ENCODE measurements at places on chromosomes 11 and 22.

GRCh38 chr11:26929806-26930517 is 64.0 kb upstream of the FIBIN start:
- DNase-seq = no peak

- no peak for DNase-seq
Measured at GRCh38 chr11:8531982-8532381, 62.0 kb downstream of the STK33 start.

DNA sequence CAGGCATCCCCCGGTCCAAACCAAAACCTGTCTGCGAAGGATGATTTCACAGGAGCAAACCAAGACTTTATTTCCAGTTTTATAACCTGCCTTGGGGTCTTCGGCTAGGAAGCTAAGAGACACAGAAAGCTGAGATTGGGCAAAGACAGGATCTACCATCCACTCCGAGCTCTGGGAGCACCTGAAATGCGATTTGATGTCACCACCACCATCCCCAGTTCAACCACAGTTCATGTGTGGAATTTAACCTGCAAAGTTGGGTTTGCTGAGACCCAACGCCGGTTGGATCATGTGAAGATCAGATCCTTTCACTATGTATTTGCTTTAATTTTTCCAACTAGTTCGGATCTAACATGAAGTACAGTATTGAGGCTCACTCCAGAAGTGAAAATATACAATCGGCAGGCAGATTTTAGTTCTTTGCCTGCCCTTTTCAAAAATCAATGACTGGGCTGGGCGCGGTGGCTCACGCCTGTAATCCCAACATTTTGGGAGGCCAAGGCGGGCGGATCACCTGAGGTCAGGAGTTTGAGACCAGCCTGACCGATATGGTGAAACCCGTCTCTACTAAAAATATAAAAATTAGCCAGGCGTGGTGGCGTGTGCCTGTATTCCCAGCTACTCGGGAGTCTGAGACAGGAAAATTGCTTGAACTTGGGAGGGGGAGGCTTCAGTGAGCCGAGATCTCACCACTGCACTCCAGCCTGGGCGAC is 1.4 kb upstream of the C11orf24 start:
- no peak for DNase-seq

- DNase-seq = no peak
Measured at GRCh38 chr11:103272876-103273275, 163.7 kb downstream of the DYNC2H1 start.

DNA sequence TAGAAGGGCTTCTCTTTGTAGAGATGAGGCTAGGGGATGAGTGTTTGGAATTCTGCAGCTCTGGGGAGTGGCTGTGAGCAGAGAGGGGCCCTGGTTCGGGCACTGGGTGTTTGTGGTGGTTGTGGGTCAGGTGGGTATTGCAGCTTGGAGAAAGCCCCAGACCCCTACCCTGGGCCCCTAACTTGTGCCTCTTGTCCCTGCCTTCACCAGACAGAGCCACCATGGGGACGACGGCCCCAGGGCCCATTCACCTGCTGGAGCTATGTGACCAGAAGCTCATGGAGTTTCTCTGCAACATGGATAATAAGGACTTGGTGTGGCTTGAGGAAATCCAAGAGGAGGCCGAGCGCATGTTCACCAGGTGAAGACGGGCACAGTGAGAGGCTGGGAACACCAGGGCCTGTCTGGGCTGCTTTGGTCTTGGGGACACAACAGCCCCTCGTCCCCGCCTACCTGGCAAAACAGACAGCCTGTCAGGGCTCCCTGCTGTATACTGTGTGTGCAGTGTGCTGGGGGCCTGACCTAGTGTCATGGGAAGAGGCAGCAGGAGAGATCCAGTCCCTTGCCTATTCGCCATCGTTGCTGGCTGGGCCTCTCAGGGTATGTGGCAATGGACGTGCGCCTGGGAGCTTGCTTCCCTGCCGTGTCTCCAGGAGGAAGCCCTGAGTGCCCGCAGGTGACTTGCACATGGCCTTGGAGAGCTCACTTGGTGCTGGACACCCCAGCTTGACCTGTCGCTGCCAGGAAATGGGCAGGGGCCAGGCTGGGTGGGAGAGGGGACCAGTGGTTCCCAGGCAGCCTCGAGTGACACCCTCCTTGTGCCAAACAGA is 4.3 kb downstream of the INCENP start:
- DNase-seq = no peak

DNA sequence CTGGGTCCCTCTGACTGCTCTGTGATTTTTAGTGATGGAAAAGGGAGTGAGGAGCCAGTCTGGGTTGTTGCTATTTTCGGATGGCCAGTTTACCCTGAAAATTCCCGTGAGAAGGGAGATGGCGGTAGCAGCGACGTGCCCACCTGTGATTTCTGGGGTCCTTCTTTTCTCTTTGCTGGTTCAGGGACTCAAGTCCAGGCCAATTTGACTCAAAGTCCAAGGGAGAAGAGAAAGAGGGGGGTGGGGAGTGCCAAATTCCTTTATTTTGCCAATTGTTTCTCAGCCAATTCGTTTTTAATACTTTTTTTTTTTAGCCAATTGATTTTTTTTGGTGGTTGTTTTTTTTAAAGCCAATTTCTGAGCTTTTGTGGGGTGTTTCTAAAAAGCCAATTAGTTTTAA is 6.9 kb downstream of the IGF2 start:
- no peak for DNase-seq

GRCh38 chr11:135033540-135033939 is 621.5 kb upstream of the B3GAT1 start:
- no peak for DNase-seq

DNA sequence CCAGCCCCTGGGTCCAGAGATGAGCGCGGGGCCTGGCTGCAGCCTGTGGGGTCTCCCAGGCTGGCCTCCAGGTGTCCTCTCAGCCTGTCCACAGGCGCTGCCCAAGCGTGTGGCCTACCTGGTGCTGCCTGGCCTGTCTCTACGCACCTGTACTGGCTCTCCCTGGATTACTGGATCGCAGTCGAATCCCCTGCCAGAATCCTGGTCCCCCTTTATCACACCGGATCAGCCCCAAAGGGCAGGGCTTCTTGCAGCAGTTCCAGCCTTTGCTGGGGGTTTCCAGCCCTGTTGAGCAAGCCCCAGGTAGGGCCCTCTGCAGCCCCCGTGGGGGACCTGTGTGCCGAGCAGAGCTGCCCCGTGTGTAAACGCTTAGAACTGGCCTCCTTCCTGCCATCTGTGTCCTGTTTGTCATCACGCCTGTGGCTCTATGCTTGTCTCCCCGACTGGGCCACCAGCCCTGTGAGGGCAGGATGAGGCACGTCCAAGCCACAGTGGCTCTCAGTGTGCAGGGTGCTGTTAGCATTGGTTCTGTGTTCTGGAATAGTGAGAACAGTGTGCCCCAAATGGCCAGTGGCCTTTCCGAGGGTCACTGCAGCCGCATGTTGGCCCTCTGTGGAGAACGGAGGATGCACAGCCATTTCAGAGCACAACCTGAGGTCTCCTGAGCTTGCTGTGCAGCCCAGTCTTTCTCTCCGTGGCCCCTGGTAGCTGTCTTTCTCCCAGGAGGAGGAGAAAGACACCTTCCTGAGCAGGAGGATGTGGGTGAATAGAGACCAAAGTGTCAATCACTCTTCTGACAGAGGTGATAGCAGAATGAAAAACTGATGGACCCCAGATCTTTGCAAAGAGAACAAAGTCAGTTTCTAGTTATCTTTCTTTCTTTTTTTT is 13.9 kb upstream of the TXNRD2 start:
- DNase-seq = no peak

DNA sequence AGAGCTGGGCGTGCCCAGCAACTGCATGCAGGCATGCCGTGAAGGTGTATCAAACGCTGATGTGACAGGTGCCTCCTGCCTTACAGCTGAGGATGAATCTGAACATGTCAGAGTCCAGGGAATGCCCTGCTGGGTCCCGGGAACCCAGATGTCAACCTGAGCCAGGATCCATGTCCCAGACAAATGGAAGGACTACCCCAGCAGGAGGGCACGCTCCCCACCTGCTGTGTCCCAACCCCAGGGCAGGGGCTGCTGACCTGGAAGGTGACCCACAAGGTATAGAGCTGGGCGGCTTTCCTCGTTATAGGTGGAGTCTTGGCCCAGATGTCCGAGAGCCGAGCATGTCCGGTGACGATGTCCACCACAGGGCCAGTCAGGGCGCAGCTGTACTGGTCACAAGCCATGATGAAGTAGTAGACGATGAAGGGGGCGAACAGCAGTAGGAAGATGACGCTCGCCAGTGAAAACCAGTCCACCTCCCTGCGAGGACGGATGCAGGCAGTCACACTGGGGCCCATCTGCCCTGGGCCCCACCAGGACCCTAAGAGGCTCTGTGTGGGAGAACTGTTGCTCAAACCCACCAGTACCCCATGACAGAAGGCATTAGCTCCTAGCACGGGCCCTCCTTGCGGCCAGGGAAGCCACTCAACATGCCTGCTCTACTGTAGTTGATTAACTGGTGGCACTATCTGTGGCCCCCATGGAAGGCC is 4.3 kb downstream of the DHCR7 start:
- DNase-seq = no peak

DNA sequence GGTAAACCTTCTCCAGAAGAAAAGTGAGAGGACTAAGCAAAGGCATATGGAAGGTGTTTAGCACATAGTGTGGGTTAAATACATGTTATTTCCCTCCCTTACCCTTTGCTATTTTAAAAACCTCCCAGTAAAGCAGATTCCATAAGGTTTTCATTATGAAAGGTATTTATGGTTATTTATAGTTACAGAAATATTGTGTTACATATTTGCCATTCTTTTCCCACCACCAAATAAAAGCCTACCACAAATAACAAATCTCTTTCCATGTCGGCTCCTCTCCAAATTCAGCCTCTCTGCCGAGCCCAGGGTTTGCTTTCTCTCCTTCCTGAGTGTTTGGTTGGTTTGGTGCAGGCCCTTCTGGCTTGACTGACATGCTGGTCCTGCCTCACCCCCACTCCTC is 64.4 kb downstream of the INSC start:
- DNase-seq = no peak

DNA sequence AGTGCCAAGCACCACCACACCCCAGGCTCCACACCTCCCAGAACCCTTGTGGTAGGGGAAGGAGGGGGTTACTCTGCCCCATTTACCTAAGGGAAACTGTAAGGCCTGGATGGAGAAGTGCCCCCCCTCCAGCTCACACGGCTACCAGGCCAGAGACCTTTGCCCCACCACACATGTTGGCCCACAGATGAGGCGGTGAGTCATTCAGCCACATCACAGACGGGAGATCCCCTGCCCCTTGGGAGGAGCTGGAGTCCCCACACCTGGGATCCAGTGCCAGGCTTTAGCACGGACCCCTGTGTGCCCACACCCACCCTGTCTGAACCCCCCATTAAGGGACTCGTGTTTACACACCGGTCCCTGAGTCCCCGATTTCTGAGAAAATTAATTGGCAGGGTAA is 24.9 kb downstream of the CDKN1C start:
- no peak for DNase-seq

GRCh38 chr11:108938604-108939003 is 273.7 kb downstream of the DDX10 start:
- no peak for DNase-seq

DNA sequence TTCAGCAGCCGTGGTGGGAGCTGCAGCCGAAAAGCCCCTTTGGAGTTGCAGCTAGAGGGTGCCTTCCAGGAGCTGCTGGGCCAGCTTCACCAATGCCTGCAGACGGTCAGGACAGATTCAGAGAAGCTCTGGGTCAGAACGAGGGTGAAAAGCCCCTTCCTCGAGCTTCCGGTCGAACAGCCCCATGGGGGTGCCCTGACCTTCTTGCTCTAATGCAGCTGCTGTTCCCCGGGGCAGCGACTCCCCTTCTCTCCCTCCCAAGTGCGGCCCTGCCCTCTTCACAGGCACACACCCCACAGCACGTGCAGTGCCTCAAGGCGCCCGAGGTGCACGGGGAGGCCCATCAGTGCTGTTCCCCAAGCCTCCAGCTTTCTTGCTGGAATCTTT is 9.6 kb upstream of the IFITM3 start:
- no peak for DNase-seq

- no peak for DNase-seq
Measured at GRCh38 chr11:35012467-35013191, 96.2 kb downstream of the PDHX start.

- DNase-seq = no peak
Measured at GRCh38 chr11:123158033-123159003, 36.7 kb downstream of the CLMP start.

- DNase-seq = no peak
Measured at GRCh38 chr11:90310210-90310609, 87.4 kb upstream of the CHORDC1 start.

GRCh38 chr11:96658436-96658835 is 268.6 kb downstream of the JRKL start:
- DNase-seq = no peak

GRCh38 chr11:99316776-99317520 is 296.2 kb downstream of the CNTN5 start:
- DNase-seq = no peak

DNA sequence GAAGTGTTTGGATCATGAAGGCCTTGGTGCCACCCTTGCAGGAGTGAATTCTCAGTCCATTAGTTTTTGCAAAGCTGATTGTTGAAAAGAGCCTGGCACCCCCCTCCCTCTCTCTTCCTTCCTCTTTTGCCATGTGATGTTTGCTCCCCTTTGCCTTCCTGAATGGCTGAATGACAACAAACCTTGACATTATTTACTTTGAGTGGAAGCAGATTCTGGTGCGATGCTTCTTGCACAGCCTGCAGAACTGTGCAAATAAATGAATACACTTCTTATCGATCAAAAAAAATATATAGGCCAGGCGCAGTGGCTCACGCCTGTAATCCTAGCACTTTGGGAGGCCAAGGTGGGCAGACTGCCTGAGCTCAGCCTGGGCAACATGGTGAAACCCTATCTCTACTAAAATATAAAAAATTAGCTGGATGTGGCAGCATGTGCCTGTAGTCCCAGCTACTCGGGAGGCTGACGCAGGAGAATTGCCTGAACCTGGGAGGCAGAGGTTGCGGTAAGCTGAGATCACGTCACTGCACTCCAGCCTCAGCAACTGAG is 2.0 kb upstream of the NARS2 start:
- no peak for DNase-seq

GRCh38 chr11:2194877-2195755 is 23.5 kb upstream of the TH start:
- peak; percentile 36 for DNase-seq

- DNase-seq = no peak
Measured at GRCh38 chr11:31770011-31770700, 41.0 kb downstream of the PAX6 start.

DNA sequence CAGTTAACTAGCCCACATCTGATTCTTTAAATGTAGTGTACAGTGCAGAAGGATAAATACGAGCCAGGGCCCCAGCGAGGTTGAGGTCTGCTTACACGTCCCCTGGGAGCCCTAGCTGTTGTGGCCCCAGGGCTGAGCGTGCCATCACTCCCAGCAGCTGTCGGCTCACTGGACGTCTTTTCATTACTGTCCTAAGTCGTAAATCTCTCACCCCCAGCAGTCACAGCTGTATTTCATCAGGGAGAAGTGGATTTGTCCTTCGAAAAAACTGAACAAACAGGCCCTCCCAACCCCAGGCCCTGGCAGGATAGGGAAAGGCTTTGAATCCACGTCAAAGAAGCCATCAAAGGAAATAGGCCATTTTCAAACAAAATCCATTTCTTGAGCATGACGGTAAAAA is 110.4 kb upstream of the CSNK2A3 start:
- DNase-seq = no peak
